HepG2 (cell line): ENCODE measurements at places on chromosomes 4 and X. TPM values are rescaled to one million over a fixed set of nuclear protein-coding genes. Genes with fewer than 3 reads are reported as not detected.

DNA sequence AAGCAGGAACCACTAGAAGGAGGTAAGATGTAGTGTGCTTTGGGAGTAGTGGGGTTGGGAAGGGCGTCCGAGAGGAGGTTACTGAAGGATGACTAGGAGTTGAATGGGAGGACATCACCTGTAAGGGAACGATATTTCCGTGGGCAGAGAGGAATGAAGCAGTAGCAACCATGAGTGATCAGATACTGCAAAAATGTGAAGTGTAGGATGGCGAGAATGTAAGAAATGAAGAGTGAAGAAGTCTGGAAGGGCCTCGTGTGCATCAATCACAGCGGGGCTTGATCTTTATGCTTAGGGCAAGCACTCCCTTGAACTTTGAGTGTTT lies 594 bp downstream of the MSMO1 start:
- peak overlapping the region; percentile 96 for H3K4me3 ChIP-seq
- no peak for DNase-seq
- no peaks in the 10 kb centered on the region for H3K27me3 ChIP-seq

GRCh38 chr4:102478186-102478585 lies 23.0 kb upstream of the NFKB1 start:
- no peaks in the 10 kb centered on the region for H3K36me3 ChIP-seq
- peaks cover 24% of the 10 kb centered on the region for H3K4me1 ChIP-seq
- no peaks in the 10 kb centered on the region for H3K27me3 ChIP-seq
- peak overlapping the region; percentile 59 for H3K4me3 ChIP-seq
- DNase-seq, result peak; percentile 52
- no peak overlapping the region for H3K27ac ChIP-seq

HTN3 gene
- not detected in 2 replicates for total RNA-seq

VGLL1 gene
- total RNA-seq, result not detected in 2 replicates
